ENCODE measurements at places on chromosomes 1 and 21.

DNA sequence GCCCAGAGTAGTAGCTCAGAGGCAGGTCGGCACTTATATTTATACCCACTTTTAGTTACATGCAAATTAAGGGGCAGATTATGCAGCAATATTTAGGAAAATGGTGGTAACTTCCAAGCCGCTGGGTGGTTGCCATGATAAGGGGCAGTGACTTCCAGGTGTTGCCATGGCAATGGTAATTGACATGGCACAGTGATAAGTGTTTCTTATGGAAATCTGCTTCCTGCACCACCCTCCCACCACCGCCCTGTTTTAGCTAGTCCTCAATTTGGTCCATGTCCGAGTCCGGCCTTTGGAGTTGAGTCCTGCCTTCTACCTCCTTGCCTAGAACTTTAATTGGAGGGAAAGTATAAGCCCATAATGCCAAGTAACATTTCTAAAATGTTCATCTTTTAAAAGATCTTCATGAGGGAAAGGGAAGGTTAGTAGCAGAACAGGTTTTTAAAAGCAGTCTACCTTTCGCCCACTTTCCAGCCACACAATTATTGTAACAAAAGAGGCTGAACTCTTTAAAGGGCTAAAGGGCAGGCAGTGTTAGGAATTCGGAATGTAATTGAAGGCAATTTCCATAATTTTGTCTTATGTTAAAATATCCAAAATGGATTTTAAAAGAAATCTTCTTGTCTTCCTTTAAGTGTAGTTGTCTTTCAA, 21.7 kb downstream of the ZBTB8B start:
- DNase-seq = no peak

GRCh38 chr1:239250353-239251035, 135.9 kb upstream of the CHRM3 start:
- no peak for DNase-seq

GRCh38 chr1:115262886-115263285, 75.2 kb downstream of the NGF start:
- no peak for DNase-seq

GRCh38 chr1:17156108-17156507, 36.9 kb upstream of the PADI2 start:
- no peak for DNase-seq

GRCh38 chr21:45480701-45481500, 61.3 kb downstream of the SLC19A1 start:
- DNase-seq = no peak

DNA sequence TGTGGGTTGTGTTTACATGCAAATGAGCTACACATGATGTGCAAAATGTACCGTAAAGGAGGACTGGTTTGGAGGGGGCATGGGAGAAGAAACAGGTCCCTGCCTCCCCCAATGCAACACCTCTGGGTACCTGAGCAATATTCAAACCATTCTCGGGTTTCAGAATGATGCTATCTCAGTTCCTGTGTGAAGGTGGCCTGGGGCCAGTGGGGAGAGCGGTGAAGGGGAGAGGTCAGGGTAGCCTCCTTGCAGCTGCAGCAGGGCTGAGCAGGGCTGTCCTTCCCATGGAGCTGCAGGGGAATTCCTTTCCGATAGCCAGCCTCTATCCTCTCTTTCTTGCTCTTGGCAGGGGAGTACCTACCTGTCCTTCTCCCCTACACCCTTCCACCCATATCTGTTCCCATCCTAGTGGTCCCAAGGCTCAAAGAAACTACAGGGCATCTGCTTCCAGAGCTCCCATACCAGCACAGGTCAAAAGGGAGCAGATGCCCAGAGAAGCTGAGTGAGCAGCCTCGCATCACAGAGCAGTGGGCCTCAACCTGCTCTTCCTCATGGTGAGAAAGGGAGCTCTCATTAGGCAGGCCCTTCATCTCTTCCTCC, 11.9 kb downstream of the MEF2D start:
- no peak for DNase-seq

DNA sequence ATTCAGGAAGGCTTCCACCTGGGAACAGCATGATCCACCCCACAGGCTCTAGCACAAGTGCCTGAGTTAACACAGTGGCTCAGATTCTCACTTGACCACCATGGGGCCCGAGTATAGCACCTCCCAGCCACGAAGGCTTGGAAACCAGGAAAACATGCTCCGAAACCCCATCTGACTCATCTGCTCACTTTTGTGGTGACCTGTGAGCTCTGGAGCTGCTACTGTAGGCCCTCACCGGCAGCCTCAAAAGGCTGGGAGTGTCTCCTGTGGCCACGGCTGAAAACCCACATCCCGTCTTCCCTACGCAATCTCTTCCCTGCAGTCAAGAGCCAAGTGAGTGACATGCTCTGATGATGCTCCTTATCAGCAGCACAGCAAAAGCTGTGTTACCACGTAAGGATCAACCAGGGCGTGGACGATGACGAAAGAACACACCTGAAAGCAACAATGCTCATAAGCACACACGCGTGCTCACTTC, 81.4 kb downstream of the TGFBR3 start:
- no peak for DNase-seq

GRCh38 chr1:242629396-242629795, 104.9 kb upstream of the PLD5 start:
- DNase-seq = peak; percentile 73

DNA sequence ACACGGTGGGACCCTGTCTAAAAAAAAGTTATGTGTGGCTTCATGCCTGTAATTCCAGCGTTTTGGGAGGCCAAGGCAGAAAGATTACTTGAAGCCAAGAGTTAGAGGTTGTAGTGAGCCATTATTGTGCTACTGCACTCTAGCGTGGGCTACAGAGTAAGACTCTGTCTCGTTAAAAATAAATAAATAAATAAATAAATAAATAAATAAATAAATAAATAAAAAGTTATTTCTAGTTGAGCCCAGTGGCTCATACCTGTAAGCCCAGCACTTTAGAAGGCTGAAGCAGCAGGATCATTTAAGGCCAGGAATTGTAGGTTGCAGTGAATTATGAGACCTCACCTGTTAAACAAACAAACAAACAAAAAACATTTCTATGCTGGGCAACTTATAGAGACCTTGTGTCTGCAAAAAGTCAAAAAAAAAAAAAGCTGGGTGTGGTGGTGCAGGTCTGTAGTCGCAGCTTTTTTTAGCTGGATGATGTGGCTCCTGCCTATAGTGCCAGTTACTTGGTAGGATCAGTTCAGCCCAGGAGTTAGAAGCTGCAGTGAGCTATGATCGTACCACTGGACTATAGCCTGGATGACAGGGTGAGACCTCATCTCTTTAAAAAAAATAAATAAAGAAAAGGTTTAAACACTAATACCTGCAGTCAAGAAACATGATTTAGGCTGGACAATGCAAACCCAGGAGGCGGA, 25.6 kb downstream of the GON4L start:
- no peak for DNase-seq

- no peak for DNase-seq
Measured at GRCh38 chr1:74470251-74470650, 42.2 kb downstream of the LRRC53 start.

- DNase-seq = no peak
Measured at GRCh38 chr1:226123591-226124471, 61.3 kb downstream of the H3-3A start.

DNA sequence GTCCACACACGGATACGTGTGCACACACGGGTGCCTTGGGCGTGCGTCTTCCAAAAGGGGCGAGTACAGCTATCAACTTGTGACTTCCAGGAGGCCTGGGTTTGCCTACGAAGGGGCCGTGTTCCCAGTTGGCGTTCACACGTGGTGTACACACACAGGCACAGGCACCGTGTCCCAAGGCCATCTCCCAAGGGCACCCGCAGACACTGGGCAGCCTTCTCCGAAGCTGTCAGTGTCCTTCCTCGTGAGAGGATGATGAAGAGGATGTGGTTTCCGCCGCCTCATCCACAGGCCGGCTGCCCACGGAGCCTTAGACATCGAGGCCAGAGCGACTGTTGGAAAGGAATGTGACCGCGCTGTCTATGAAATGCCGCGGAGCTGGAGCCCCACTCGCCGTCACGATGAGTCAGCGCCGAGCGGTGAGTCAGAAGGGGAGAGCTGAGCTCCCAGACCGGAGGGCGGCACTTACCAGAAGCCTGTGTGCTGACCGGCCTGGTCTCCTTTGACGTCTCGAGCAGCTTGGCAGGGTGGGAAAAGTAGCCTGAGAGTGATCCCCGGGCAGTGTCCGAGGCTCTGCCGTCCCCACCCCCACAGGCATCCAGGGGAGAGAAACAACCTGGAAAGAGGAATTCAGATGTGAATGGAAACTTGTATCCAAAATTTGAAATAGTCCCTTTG, 141.4 kb upstream of the ARHGEF16 start:
- no peak for DNase-seq

DNA sequence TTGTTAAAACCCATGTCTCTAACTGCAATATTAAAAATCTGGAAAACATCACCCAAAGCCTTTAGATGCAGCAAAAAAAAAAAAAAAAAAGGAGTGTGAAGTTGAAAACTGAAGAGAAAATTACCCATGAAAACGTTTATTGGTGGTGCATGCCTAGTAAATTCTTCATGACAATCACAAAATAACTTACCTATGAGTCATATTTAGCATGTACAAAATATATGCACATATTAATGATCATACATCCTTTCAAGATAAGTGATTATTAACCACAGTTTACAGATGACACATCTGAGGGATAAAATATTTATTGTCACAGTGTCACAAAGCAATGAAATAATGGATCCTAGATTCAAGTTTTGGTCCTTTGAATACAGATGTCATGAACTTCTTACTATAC, 505.2 kb upstream of the NR5A2 start:
- DNase-seq = no peak

DNA sequence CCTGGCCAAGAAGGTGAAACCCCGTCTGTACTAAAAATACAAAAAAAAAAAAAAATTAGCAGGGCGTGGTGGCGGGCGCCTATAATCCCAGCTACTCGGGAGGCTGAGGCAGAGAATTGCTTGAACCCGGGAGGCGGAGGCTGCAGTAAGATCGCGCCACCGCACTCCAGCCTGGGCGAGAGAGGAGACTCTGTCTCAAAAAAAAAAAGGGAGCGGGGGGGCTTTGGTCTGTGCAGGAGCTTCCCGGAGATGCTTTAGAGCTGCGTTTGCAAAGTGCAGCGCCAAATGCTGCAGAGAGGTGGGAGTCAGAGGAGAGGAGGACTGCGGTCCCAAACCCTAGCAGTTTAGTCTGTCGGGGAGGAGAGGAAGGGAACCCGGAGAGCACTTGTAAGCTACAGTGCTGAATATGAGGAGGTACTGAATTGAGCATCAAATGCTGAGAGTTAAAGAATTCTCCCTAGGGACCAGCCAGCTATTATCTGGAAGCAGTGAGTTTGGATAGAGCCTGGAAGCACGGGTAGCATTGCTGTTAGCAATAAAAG, 569 bp downstream of the FALEC start:
- DNase-seq = peak; percentile 22

- peak; percentile 81 for DNase-seq
Measured at GRCh38 chr21:16330082-16330907, 600.5 kb downstream of the USP25 start.

- DNase-seq = no peak
Measured at GRCh38 chr1:235336903-235337302, 8.5 kb downstream of the GGPS1 start.

GRCh38 chr1:108854221-108855019, 2.5 kb downstream of the AKNAD1 start:
- no peak for DNase-seq

- no peak for DNase-seq
Measured at GRCh38 chr1:104064399-104064798, 314.7 kb downstream of the AMY1C start.

DNA sequence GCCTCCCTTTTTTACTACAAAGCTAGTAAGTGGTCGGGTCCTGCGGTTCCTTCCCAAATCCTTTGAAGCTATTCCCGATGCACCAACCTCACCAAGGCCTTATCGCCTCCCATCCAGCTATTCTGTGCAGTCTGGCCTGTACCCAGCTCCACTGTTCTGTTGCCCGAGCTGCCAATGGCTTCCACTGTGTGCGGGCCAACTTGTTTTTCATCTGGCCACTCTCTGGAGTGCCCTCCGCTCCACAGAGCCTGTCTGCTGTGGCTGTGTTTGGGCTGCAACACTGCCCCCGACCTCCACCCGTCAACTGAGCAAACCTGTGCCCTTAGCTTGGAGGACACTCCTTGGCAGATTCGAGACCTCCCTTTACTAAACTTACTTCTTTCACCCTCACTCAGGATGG, 125.0 kb downstream of the KIAA0319L start:
- DNase-seq = no peak

DNA sequence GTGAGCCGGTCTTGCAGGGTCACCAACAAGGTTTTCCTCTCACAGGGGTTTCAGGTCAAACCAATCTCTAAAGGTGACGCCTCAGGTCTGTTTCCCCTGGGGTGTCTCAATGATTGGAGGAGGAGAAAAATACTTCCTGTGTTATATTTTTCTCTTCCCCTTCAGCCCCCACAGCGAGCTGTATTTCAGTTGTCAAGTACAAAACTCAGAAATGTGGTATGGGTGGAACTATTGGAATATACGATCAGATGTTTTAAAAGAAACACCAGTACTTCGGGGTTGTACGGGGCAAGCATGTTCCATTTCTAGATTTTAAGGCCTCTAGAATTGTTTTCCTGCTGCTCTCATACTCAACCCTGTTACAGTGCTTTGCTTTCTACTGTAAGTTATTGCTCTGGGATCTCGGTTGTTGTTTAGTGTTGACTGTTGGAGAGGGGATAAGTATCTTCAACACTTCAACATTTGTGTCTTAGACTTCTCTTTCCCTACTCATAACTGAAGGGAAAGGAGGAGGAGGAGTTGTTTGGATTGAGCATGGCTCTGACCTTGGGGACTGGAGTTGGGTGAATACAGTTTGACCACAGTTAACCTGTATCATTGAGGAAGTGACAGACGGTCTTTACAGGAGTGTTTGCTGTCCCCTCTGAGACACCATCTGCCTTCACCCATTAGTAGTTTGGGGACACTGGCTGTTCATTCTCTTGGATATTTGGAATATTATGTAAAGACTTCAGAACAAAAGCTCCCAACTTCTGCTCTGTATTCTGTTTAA, 2.0 kb downstream of the MAPKAPK2 start:
- DNase-seq = no peak

GRCh38 chr1:8670371-8670818, 147.0 kb downstream of the RERE start:
- no peak for DNase-seq

- DNase-seq = peak; percentile 34
Measured at GRCh38 chr1:239386453-239387303, at the start of gene CHRM3. CHRM3 (plus strand) TSS chr1:239386568; CDS start chr1:239907452, 520,884 bp downstream.

GRCh38 chr21:20302084-20302483, 696.1 kb upstream of the NCAM2 start:
- DNase-seq = no peak

- DNase-seq = no peak
Measured at GRCh38 chr1:181817091-181817490, 244.4 kb downstream of the ZNF648 start.

- no peak for DNase-seq
Measured at GRCh38 chr1:211549092-211549711, 29.8 kb downstream of the SLC30A1 start.

GRCh38 chr1:115465802-115466363, 127.8 kb upstream of the NGF start:
- DNase-seq = no peak

DNA sequence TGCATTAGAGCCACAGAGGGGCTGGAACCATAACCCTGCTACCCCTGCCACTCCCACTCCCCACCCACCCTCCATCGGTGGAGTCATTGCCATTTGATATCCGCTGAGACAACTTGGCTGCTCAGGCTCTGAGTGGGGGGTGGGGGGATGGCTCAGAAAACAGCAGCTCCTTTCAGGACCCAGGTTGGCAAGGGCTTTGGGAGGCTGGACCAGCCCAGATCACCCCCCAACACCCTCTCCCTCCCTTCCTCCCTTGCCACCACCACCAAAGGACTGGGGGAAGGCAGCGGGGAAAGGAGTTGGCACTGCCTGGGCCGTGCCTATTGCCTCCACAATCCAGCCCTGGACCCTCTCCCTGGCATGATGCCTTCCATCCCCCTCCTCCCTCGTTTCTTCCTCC, 1.7 kb downstream of the KCNJ10 start:
- no peak for DNase-seq
